Eye (tissue), 1 donor: ENCODE measurements at places on chromosomes 6 and 20.

DNA sequence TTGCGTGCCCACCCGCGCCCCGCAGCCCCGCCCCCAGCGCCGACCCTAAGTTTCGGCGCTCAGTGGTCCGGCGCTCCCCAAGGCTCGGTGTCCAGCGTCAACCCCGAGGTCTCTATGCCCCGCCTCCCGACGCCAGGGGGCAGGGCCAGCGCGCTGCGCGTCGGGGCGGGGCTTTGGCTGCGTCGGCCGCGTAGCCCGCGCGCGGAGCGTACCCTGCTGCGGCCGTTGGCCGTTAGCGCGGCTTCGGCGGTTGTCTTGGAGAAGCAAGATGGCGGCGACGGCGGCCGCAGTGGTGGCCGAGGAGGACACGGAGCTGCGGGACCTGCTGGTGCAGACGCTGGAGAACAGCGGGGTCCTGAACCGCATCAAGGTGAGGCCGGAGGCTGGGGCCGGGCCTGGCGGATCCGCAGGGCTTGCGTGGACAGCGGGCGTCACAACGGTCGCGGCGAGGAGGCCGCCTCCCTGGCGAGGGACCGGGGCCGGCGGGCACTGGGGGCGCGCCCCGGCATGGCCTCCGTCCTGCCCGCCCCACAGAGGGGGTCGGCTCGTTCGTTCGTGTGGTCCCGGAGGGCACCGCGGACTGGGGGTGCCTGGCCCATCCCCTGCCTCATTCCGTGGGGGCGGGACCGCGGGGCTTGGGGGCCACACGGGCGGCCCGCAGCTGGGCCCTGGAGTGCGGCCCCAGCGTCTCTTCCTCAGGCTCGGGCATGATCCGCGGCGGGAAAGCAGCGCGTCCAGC, at the start of gene CEP43:
TSS of gene CEP43 (plus strand) at position 253 of the 739 bp plus-strand sequence. CDS start at position 269, 16 bp downstream.
- DNase-seq, result peak; percentile 98

- no peak for DNase-seq
These were observed at the start of gene BPIFB1 for GRCh38 chr20:33282991-33283555. Gene BPIFB1, plus strand, starts transcription at chr20:33283214. Its CDS starts 2,860 bp downstream, at chr20:33286074.

GRCh38 chr6:97019315-97019714, 94.8 kb downstream of the KLHL32 start:
- DNase-seq, result no peak

GRCh38 chr6:161189891-161190290, 84.0 kb downstream of the AGPAT4 start:
- DNase-seq, result no peak

DNA sequence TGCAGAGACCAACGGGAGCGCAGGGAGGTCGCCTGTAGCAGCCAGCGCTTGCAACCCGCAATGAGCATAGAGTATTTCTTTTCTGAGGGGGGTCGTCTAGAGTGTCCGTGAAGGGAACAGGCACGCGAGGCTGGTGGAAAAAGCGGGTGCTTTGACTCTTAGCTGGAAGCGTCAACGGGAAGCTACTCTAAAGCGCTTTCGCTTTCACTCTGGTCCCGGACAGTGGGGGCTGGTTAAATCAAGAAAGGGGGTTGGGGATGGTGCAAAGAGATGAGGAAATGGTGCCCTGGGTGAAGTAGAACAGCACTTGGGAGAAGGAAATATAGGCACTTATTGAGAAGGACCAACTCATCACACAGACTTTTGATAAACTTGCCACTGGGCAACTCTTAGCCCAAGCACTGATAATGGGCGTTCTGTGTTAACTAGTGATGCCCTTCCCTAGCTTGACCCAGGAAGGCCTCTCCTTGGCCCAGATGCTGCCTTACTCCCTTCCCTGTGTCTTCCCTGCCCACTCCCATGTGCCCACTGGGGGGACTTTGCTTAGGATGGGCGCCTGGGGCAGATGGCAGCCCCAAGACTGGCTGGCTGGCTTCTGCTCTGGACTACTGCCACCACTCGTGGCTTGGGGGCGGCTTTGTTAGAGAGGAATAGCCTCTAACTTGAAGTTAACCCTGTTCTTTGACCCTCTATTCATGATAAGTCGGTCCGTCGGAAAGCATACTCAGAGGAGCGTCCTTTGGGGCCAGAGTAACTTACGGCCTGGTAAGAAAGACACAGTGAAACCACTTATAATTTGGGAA, 585 bp downstream of the PSMB9 start:
- DNase-seq, result no peak

GRCh38 chr6:167739721-167740475, 86.8 kb upstream of the AFDN start:
- DNase-seq, result no peak

GRCh38 chr6:13953061-13953705, 28.4 kb downstream of the RNF182 start:
- peak; percentile 29 for DNase-seq

DNA sequence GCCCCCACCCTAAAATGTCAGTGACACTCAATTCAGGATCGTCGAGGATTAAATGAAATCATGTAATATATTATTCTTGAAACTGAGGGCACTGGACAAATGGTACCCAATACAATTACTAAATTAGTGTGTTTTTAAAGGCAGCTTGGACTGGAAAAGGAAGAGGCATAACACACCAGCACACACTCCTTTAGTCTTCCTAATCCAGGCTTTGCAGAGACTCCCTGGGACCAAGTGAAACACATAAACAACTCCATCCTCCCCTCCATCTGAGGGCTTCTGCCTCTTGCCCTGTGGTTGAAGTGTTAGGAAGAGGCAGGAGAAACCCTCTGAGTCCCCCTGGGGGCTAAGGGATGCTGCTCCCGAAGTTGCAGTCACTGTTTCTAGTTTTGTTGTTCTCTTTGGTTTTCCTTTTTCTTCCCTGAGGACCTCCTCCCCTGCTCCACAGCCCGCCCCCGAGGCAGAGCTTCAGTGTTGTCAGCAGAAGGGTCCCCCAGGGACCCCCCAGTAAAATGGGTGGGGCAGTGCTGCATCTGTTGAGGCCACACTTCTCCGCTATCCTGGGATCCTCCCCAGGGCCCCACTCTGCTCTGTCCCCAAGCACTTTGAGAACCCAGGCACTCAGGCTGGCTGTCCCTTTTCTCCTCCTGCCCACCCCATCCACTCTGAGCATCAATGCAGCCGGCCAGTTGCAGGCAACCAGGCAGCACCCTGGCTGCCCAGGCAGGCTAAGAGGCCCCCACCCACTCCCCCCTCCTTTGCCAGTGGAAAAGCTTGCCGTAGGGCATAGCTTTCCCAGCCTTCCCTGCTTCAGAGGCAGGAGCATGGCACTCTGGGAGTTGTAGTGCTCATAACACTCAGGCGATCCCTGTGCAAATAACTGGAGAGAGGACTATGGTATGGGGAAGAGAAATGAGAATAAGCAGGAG, 5.9 kb downstream of the TMEM63B start:
- DNase-seq, result peak; percentile 84

DNA sequence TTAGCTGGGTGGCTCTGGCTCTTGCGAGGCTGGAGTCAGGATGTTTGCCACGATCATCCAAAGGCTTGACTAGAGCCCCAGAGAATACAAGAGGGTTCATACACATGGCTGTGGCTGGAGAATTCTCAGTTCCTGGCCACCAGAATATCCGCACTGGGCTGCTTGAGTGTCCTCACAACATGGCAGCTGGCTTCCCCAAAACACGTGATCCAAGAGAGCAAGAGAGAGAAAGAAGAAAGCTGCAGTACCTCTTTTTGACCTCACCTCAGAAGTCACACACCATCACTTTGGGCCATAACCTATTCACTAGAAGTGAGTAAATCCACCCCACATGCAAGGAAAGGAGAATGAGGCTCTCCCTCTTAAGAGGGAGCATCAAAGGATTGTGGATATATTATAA, 21.5 kb upstream of the BPIFB1 start:
- DNase-seq, result no peak

GRCh38 chr6:47335466-47335865, 25.8 kb upstream of the TNFRSF21 start:
- no peak for DNase-seq

DNA sequence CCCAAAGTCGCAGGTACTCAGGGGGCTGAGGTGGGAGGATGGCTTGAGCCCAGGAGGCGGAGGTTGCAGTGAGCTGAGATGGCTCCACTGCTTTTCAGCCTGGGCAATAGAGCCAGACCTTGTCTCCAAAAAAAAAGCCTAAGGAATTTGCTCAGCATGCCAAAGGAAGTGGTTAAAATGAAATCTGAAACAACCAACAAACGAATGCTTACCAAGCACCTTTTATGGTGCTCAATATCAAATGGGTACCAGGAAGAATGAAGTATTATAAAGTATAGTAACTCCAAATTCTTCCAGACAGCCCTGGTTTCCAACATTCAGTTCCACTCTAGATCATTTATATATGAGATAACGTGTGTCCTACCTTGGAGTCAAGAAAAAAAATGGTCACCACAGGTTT, 14.0 kb downstream of the GMDS start:
- DNase-seq, result no peak

DNA sequence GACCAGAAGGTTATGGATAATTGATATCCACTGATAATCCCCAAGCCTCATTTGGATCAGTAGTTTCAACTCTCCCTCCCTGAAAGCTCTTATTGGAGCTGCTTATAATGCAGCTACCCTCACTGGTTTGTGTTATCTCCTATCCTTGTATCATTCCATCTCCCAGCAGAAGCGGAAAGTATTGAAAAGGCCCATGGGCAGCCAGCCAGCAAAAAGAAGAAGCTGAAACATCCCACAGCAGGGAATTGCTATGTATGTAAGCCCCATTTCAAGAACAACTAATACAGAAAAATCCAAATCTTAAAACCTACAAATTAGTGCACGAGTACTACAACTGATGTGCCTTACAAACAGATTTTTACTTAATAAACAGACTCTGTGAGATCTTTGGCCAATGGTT, 269.0 kb upstream of the ECI2 start:
- no peak for DNase-seq

- DNase-seq, result peak; percentile 81
These were observed 516 bp downstream of the TMEM151B start for GRCh38 chr6:44270526-44271405.

DNA sequence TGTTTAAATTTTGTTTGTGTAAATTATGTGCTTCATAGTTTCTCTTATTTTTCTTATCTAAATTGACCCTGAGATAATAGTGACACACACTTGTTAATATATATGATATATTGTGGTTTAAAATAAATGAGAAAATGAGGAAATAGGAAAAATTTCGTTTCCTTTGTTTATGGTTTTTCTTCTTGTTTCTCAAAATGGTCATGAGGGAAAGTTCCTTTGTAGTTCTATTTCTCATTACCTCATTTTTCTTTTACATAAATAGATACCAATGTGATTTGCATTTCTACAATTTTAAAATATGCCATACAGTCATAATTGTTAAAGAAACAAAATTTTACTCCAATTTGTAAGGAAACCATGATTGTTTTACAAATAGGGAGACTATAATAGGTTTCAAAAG, 9.2 kb downstream of the OR2A4 start:
- no peak for DNase-seq

- DNase-seq, result no peak
These were observed 32.7 kb downstream of the CD109 start for GRCh38 chr6:73728548-73729205.

GRCh38 chr6:46410334-46410953, 80.8 kb downstream of the RCAN2 start:
- no peak for DNase-seq
